CD4-positive, alpha-beta T cell (primary cell): ENCODE measurements at places on chromosomes 1 and 21. TPM values are rescaled to one million over a fixed set of nuclear protein-coding genes. Genes with fewer than 3 reads are reported as not detected.

The ZBTB18 gene
- total RNA-seq = 57.2 TPM

The HMGCS2 gene
- not detected for total RNA-seq

The RUNX3 gene
- total RNA-seq = 209 TPM

The PBXIP1 gene
- total RNA-seq = 434 TPM

The SYT2 gene
- not detected for total RNA-seq

The PRELP gene
- total RNA-seq = not detected

The KLF17 gene
- total RNA-seq = not detected

The ADAMTS5 gene
- not detected for total RNA-seq

The HLX gene
- total RNA-seq = 0.39 TPM

The RIMKLA gene
- total RNA-seq = not detected

The SMCP gene
- total RNA-seq = not detected

The NTMT2 gene
- not detected for total RNA-seq

DNA sequence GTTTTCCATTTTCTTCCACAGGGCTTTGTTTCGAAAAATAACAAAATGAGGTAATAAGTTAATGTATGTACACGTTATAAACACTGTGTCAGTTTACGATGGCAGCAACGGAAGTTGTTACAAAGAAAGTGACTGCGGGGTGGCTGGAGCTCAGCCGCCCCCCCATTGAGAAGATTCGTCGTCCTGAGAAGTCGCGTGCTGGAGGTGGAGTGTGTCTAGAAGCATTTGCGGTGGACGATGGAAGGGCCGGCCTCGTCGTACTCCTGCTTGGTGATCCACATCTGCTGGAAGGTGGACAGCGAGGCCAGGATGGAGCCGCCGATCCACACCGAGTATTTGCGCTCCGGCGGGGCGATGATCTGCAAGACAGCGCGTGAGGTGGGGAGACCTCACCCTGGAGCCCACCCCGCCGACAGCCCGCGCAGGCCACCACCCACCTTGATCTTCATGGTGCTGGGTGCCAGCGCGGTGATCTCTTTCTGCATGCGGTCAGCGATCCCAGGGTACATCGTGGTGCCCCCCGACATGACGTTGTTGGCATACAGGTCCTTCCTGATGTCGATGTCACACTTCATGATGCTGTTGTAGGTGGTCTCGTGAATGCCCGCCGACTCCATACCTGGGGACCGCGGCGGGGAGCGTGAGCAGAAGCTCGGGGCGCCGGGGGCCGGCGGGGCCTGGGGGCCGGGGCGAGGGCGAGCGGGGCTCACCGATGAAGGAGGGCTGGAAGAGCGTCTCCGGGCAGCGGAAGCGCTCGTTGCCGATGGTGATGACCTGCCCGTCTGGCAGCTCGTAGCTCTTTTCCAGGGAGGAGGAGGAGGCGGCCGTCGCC, 2.4 kb downstream of the ACTA1 start:
- H3K4me3 ChIP-seq = peak overlapping the region; percentile 33
- no peak overlapping the region for H3K27ac ChIP-seq
- no peak for DNase-seq

DNA sequence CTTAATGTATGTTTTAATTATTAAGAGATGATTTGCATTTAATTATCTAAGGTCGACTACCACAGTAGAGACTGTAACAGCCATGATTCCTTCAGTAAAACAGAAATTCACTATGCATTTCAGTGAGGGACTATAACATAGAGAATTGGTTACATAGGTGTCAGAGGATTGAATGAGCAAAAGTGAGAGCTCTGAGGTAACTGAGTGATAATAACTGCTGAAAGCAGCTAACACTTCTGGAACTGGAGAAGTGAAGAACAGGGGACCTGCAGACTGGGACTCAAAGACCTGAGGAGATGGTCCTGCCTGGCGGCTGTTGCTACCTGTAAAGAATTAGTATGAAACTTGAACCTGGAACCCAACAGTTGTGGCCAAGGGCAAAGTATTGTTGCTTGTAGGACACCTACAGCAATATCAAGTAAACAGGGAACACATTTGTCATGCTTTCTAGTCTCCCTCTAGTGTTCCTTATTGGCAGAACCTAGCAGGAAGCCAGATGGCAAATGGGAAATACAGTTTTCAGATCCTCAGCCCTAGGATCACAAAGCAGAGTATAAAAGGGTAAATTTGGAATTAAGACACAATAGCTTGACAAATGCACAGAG, 110.6 kb downstream of the HS2ST1 start:
- H3K27me3 ChIP-seq = no peaks in the 10 kb centered on the region
- no peak overlapping the region for H3K27ac ChIP-seq
- no peak overlapping the region for H3K4me3 ChIP-seq
- no peaks in the 10 kb centered on the region for H3K4me1 ChIP-seq
- DNase-seq = no peak

- H3K27ac ChIP-seq = no peak overlapping the region
- no peaks in the 10 kb centered on the region for H3K27me3 ChIP-seq
- DNase-seq = no peak
- no peaks in the 10 kb centered on the region for H3K4me1 ChIP-seq
These were observed 62.5 kb downstream of the SMYD3 start for GRCh38 chr1:246444617-246445016.

GRCh38 chr1:23625459-23625858, 66.1 kb upstream of the RPL11 start:
- no peak overlapping the region for H3K27ac ChIP-seq
- no peak for DNase-seq
- peaks cover 72% of the 10 kb centered on the region for H3K4me1 ChIP-seq
- no peaks in the 10 kb centered on the region for H3K27me3 ChIP-seq
- H3K4me3 ChIP-seq = no peak overlapping the region

DNA sequence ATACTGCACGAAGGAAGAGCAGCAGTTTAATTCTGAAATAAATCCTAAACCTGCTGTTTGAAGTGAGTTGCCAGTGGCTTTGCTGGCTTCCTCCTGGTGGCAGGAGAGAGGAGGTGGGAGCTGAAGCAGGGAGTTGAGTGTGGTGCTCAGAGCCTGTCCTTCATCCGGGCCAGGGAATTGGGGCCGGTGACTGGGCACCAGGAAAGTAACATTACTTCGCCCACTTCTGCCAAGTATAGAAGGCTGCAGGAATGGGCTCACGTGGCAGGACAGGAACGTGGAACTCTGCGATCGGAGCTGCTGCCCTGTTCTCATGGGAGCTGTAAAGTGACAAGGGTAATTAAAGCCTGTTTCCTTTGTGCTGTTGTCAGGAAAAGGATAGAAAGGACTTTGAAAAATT, 8.7 kb downstream of the TOR3A start:
- no peak overlapping the region for H3K4me3 ChIP-seq
- H3K27ac ChIP-seq = no peak overlapping the region
- no peaks in the 10 kb centered on the region for H3K27me3 ChIP-seq
- peaks cover 53% of the 10 kb centered on the region for H3K36me3 ChIP-seq

DNA sequence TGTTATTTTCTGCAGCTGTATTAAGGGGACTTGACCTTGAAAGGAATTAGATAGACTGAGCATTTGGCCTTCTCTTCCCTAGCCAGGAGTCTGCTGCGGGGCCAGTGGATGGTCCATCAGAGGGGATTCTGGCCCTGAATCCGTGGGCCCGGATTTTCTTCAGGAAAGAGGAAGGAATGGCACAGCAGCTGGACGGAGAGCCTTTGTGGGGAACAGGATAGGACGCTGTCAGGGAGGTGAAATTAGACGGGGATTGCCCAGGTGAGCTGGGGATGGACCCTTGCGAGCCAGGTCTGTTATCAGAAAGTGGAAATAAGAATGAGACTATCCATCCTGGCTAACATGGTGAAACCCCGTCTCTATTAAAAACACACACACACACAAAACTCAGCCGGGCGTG, 1.7 kb upstream of the C2CD2 start:
- no peak overlapping the region for H3K27ac ChIP-seq
- H3K4me3 ChIP-seq = no peak overlapping the region
- H3K27me3 ChIP-seq = peaks cover 19% of the 10 kb centered on the region
- peaks cover 11% of the 10 kb centered on the region for H3K4me1 ChIP-seq

DNA sequence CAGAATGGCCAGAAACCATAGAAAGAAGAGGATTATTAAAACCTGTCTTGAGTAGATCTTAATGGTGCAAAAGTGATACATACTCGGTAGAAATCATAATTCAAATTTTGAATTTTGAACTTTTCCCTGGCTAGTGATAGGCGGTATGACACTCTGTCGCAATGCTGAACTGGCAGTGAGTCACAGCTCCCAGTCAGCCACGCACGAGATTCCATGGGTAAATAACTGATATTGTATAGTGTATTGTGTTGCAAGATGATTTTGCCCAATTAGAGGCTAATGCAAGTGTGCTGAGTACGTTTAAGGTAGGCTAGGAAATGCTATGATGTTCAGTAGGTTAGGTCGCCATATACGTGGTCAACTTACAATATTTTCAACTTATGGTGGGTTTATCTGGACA, 207.0 kb downstream of the SIPA1L2 start:
- H3K27ac ChIP-seq = no peak overlapping the region
- no peaks in the 10 kb centered on the region for H3K27me3 ChIP-seq
- no peaks in the 10 kb centered on the region for H3K4me1 ChIP-seq
- no peak for DNase-seq

- no peaks in the 10 kb centered on the region for H3K27me3 ChIP-seq
- no peak overlapping the region for H3K27ac ChIP-seq
- no peak for DNase-seq
- peaks cover 6% of the 10 kb centered on the region for H3K4me1 ChIP-seq
- H3K36me3 ChIP-seq = peaks cover 9% of the 10 kb centered on the region
- no peak overlapping the region for H3K4me3 ChIP-seq
These were observed 10.3 kb downstream of the SH3GLB1 start for GRCh38 chr1:86714561-86715244.

DNA sequence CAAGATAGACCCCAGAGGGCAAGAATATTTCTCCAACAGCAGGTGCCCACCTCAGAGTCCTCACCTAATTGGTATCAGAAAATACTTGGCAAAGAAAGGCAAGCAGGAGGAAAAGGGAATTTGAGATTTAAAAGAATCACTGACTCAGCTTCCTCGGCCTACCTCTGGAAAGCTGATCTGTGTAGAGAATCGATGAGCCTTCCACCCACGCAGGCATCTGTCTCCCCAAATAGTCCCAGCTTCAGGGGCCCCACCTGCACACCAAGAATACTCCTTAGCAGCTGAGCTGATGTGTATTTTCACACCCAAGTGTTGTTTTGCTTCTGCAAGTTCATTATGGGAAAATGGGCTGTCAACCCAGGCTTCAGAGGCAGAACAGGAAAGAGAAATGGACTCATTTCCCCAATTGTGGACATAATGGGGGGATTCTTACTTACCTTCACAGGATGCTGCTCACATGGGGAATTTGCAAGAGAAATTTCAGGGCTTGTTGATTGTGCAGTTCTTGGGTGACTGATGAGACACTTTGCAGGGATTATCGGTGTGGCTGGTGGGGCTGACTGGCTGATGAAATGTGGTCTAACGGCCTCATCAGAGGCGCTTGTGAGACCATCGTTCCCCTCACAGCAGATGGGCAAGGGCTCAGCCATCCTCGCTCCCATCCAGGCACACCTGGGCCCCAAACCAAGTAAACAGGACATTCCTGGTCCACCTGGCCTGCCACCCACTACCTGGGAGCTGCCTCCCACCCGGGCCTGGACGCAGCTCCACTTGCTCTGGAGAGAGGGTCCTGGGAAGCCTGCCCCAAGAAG, 436.3 kb downstream of the PTPRU start:
- H3K36me3 ChIP-seq = no peaks in the 10 kb centered on the region
- no peaks in the 10 kb centered on the region for H3K4me1 ChIP-seq
- no peaks in the 10 kb centered on the region for H3K27me3 ChIP-seq
- H3K27ac ChIP-seq = no peak overlapping the region
- no peak overlapping the region for H3K4me3 ChIP-seq

DNA sequence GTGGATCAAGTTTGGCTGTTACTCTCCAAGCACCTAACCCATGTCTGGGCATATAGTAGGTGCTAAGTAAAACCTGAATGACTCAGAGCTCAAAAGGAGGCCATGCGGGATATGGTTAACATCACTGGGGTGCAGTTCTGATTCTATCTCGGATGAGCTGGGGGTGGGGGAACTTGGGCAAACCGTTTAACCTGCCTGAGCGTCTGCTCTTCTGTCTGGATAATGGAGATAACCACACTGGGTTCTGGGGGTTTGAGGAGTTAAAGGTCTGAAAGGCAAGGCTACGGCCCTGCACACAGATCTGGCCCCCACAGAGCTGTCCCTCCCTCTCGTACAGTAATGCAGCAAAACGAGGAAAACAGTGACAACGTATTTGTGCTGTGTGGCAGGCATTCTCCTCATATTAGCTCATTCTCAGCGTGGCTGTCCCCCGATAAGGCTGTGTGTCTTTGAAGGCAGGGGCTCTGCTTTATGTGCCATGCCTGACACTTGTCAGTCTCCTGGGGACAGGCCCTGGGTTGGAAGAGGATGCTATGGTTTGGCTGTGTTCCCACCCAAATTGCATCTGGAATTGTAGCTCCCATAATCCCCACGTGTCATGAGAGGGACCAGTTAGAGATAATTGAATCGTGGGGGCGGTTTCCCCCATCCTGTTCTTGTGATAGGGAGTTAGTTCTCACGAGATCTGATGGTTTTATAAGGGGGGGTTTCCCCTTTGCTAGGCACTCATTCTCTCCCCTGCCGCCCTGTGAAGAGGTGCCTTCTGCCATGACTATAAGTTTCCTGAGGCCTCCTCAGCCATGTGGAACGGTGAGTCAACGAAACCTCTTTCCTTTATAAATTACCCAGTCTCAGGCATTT, 6.8 kb upstream of the ALDH4A1 start:
- peaks cover 79% of the 10 kb centered on the region for H3K36me3 ChIP-seq
- H3K27ac ChIP-seq = no peak overlapping the region
- no peak for DNase-seq
- peaks cover 22% of the 10 kb centered on the region for H3K4me1 ChIP-seq
- no peak overlapping the region for H3K4me3 ChIP-seq

GRCh38 chr1:153680120-153680403, 1.6 kb downstream of the NPR1 start:
- H3K27ac ChIP-seq = no peak overlapping the region
- no peaks in the 10 kb centered on the region for H3K36me3 ChIP-seq
- DNase-seq = no peak
- H3K4me3 ChIP-seq = no peak overlapping the region

DNA sequence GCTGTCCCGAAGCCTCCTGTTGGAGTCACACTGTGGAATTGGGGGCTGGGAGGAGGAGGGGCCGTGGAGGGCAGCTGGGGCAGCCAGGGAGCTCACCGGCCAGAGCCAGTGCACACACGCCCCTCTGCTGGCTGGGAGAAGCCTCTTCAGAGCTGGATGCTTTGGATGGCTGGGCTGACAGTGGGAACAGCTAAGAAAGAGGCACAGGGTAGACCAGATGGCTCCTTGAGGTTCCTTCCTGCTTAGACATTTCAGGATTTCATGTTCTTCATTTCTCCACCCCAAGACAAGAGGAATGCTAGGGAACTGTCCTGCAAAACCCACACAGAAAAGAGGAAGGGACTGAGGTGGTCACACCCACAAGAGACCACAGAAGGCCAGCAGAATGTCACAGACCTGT, 254.8 kb upstream of the VAMP3 start:
- no peak for DNase-seq
- no peaks in the 10 kb centered on the region for H3K4me1 ChIP-seq
- no peak overlapping the region for H3K4me3 ChIP-seq
- H3K27ac ChIP-seq = no peak overlapping the region
- no peaks in the 10 kb centered on the region for H3K27me3 ChIP-seq
